ENCODE measurements at places on chromosomes 1 and 21.

GRCh38 chr1:51919684-51920083 is 41.2 kb upstream of the NRDC start:
- DNase-seq: no peak

DNA sequence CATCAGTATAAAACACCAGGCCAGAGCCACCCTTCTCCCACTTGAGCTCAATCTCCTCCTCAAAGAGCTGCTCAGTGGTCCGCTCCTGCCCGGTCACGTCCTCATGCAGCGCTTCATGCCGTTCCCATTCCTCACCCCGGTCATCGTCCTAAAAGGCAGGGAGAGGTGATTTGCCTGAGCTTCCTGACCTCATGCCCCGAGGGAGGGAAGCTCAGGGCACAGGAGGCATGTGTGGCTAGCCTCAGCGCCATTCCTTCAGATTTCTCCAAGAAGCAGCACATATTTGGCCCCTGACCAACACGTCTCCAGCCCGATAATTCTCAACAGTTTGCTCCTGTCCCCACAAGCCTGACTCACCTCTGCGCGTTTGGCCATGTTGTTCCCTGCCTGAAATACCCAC is 4.2 kb upstream of the GPN2 start:
- DNase-seq: no peak

DNA sequence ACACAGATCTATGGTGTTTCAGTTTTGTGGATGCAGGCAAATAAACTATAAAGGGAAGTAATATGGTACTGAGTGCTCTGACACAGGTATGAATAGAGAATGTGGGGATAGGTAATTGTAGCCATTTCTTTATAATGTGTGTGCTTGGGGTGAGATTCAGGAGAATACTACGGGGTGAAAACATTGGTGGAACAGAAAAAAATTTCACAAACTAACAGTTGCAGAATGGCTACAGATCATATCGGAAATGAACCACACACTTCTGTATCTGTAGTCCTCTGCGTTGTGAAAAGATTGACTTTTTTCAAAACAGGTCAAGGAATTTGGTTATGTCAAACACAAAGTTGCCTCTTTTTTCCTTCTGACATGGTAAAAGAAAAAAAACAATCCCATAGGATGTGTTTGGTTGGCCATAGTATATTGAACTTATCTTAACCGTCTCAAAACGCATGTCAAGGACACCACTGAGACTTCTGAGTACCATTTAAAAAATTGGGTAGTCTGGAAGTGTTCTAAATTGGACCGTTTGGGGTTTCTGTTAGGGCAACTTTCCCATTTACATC is 1.1 kb upstream of the CDC73 start:
- DNase-seq: no peak

GRCh38 chr1:116453481-116453880 is 80.4 kb downstream of the ATP1A1 start:
- DNase-seq: no peak

GRCh38 chr21:37751268-37751975 is 164.8 kb downstream of the KCNJ6 start:
- no peak for DNase-seq

- no peak for DNase-seq
These were observed 14.4 kb downstream of the SLC5A9 start for GRCh38 chr1:48236716-48237470.

DNA sequence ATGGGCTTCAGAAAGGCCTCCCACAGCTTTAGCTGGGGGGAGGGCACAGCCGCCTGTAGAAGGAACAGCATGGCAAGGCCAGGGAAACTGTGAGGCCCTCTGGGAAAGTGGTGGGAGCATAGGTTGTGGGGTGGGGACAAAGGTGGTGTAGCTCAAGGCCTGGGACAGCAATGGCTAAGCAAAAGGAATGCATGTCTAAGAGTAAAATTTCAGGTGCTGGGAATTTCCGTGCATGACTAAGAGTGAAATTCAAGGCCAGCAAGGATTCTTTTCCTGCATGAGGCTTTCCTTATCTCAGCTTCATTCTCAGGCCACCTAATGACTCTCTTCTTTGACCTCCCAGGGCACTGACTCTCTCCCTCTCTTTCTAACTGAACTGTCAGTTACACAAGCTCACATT is 86.5 kb upstream of the WNT4 start:
- no peak for DNase-seq

- no peak for DNase-seq
These were observed 174.3 kb downstream of the ADGRL2 start for GRCh38 chr1:81974883-81975555.

Data from stimulated activated CD4-positive, alpha-beta T cell treated with anti-CD3 and anti-CD28 coated beads, Interleukin-1b, Interleukin-23, amount 100 ng/mL, for 1 hour (primary cell).